ENCODE measurements at places on chromosomes 7 and 10.

- no peak for DNase-seq
Measured at GRCh38 chr7:1679966-1680730, 10.1 kb downstream of the ELFN1 start.

DNA sequence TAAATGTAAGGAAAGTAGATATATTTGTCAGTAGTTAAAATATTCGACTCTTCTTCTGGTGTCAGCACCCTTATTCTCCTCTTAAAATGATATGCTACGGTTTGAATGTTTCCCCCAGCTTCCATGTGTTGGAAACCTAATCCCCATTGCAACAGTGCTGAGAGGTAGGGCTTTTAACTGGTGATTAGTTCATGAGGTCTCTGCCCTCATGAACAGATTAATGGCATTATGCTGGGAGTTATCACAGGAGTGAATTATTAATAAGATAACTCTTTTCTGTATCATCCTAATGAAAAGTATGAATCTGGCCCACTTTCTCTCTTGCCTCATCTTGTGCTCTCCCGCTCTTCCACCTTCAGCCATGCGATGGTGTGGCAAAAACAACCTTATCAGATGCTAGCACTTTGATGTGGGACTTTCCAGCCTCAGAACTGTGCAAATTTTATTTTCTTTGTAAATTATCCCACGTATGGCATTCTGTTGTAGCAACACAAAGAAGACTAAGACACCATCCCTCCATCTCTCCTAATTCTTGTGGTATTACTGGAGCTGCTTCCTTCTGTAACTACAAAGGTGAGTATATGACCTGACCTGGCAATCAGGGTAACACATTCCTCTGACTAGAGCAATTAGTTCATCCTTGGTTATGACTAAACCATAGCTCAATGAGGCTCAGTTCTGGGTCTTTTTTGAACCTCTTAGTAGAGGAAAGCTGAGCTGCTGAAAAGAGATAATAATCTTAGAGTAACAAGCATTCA, 171.1 kb upstream of the TMEM196 start:
- DNase-seq = peak; percentile 22

DNA sequence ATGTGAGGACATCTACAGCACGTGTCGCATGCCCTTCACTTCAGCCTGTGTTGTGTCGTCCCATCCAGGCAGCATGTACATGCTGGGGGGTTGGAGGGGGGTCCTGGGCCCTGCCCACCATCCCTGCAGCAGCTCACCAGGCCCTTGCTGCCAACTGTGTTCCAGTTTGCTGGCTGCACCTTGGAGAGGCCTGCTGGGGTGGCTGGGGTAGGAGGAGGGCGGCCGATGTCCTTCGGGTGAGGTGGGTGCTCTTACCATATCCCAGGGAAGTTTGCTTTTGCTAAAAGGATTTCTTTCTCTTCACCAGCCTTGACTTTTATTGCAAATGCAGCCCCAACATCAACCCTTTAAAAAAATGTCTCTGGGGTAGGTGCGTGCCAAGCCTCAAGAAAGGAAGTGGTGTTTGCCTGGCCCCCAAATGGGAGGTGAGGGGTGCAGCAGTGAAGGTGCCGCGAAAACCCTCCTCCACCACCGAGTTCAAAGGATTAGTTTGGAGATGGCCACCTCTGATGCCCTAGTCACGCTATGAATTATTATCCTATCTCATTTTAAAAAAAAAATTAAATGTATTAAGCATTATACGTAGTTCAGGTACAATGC, 165.8 kb upstream of the KLF6 start:
- DNase-seq = no peak

GRCh38 chr10:11728353-11728752, 13.8 kb upstream of the ECHDC3 start:
- DNase-seq = no peak

- no peak for DNase-seq
Measured at GRCh38 chr7:3013975-3014792, 29.5 kb downstream of the CARD11 start.

DNA sequence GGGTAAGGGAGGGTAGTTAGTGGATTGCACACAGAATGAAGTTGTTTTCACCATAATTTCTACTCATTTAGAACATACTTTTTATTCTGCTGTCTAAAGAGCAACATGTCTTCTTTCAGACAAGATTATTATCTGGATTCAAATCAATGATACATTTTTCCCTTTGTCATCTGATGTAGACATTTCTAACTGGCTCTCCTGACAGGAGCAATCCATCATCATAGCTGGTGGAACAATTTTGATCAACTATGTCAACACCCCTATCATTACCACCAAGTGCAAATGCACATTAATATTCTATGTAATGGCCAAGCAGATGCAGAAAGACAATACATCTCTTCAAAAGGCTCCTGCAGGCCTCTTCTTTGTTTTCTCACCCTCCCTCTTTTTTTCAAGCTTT, 672.9 kb upstream of the LRRTM3 start:
- DNase-seq = no peak

- peak; percentile 75 for DNase-seq
Measured at GRCh38 chr7:98555403-98555802, 61.7 kb upstream of the NPTX2 start.

- DNase-seq = no peak
Measured at GRCh38 chr10:65940816-65941662, 984.8 kb upstream of the LRRTM3 start.

DNA sequence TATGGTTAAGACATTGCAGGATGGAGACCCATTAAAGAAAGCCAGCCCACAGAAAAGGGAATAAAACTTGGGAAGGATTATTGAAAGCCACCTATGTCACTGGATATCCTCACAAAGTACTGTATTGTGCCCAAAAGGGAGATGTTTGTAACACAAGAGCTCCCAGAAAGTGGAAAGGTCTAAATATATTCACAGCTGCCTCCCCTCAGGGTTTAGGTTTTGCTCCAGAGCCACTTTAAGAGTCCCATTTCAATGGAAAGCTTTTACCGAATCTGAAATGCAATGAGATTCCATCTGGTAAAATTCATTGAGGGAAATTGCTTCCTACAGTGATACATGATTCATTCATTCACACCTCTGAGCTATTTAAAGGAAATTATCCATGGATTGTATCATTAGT, 176.4 kb downstream of the XPNPEP1 start:
- DNase-seq = no peak

- no peak for DNase-seq
Measured at GRCh38 chr7:111931016-111931517, 275.1 kb downstream of the DOCK4 start.

GRCh38 chr10:33734393-33735155, 400.1 kb upstream of the NRP1 start:
- DNase-seq = peak; percentile 5

GRCh38 chr10:131792011-131792651, 108.7 kb upstream of the PPP2R2D start:
- no peak for DNase-seq

GRCh38 chr7:128017862-128018845, 13.1 kb downstream of the LRRC4 start:
- DNase-seq = peak; percentile 27

GRCh38 chr10:31317652-31318381, 1.2 kb upstream of the ZEB1 start:
- DNase-seq = no peak

DNA sequence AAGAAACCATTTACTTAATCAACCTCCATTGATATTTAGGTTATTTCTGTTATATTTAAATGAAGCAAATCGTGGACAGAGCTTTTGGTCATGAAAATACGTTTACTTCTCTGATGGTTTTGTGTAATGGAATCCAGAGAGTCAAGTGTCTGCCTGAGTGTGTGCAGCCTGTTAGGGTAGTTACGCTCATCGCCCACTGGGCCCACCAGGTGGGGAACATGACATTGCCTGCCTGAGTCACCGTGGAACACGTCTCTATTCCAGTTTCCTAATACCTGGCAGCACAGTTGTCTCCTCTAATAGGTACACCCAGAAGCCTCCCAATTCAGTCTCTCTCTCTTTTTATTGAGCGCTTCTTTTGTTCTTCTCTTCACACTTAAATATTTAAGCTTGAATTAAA, 91.0 kb downstream of the ADCY1 start:
- no peak for DNase-seq

DNA sequence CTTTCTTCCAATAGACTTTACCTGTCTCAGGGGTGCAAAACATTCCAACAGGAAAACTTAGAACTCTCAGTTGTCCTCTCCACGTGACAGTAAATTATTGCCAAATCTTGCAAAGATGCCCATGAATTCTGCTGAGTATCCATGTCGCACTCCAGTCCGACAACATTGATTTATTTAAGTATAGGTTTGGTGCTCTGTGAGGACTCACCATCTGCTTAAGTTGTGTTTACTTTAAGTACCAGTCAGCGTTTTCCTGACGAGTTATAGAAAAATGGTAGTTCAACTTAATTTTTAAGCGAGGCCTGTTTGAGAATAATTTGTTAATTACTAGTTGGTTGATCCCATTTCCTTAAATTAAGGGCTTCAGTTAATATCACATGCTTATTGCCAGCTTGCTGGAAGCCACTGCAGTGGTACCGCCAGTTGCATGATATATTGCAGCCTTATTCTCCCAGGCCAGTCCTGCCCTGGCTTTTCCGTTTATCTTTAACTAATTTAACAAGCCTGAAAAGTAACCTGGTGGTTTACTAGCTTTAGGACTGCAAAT, 27.8 kb downstream of the CREB5 start:
- peak; percentile 9 for DNase-seq

DNA sequence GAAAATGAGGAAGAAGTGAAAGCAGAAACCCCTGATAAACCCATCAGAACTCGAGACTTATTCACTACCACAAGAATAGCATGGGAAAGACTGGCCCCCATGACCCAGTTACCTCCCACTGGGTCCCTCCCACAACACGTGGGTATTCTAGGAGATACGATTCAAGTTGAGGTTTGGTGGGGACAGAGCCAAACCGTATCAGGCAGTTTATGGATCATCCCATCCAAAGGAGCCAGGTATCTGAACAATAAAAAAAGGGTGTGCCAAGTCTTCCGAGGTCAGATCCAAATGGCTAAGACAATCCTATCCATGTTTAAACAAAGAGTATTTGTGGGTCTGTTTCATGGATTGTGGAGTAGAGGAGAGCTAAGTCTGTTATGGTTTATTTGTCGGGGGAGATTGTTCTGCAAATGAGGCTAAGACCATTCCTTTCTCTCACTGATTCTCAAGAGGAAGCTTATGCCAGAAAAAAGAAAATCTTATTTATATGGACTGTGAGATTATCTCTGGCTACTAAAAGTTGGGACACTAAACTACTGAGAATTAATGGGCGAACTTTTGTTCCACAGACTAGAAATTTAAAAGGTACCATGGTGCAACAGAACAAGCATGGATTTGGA, 203.7 kb downstream of the IPMK start:
- DNase-seq = no peak

- no peak for DNase-seq
Measured at GRCh38 chr7:1544178-1544895, 11.7 kb downstream of the TMEM184A start.

DNA sequence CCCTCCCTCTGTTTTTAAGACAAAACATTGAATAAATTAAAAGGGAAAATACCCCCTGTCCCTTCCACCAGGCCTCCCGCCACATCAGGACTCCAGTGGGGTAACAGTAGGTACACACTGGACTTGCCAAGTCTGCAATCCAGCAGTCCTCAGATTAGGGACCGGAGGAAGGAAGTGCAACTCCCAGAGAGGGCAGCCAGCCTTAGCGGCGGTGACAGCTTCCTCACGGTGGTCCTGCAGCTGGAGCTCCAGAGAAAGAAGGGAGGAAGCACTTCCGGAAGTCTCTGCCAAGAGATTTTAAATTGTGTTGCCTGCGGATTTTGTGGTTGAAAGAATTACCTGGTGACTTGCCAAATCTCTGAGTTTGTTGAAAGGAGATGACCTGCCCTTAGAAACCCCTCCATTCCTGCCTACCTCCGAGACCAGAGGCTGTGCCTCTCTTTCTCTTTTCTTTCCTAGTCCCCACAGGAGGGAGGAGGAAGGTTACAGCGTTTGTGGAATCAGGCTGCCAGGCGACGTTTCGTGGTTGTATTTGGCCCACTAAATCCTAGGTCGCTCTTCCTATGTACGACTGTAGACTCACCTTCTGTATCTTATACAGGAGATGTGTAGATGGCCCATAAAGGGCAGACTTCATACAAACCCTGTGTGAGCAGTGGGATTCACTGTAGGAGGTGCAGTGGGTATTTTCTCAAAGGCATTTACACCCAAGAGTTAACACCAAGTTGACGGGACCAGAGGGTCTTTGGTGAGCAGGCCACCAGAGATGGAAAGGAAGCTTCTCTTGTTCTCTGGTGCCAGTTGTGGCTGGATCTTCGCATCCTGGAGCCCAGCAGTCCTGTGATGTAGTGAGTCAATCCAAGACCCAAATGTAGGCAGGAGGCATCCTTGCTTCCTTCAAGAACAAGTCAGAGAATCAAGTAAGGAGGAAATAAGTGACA, 77.9 kb downstream of the INSIG1 start:
- no peak for DNase-seq

DNA sequence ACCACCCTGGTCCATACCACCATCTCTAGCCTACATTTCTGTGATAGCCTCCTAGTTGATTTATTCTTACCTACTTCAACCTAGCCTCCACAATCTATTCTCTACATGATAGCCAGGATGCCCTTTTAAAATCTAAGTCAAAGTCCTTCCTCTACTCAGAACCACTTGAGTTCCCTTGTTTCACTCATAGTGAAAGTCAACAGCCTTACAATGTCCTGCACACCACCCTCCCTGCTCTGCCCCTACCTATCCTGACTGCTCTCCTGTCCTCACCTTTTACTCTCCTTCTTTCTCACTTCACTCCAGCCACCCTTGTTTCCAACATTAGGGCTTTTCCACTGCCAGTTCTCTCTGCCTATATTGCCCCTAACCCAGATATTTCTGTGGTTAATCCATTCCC, 146.7 kb downstream of the GRM3 start:
- no peak for DNase-seq

- DNase-seq = no peak
Measured at GRCh38 chr10:4028027-4028471, 243.0 kb upstream of the KLF6 start.

DNA sequence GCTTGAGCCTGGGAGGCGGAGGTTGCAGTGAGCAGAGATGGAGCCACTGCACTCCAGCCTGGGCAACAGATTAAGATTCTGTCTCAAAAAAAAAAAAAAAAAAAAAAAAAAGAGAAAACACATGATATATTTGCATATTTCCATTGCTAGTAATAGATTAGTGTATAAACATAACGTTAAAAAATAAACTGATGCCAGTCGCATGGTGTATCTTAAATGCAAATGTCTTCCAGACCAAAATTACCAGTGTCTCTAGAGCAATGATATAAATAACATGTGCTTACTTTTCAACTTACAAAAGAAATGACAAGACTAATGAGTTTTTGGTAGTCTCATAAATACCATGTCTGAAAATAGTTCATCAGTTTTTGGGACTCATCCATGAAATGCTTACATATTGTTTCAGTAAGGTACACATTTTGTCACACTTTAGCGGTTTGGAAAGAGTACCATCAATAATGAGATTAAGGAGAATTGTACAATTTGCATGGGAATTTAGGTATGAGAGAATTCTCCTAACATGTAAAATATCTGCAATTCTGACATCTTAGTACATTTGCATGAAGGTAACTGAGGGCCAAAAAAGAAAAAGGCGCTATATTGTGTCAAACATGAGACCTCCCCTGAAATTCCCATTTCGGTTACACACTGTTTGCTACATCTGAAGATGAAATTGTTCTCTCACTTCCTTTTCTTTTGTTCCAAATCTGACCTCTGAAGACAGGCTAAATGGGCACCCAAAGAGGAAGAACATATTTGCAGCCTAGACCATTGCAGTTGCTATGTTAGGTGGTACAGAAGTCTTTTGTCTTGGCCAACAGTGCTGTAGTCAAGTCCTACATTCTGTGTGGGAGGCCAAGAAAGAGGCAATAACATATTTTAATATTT, 51.5 kb upstream of the PIP4K2A start:
- DNase-seq = no peak

GRCh38 chr10:84158550-84158949, 15.1 kb upstream of the GPR15LG start:
- no peak for DNase-seq
